ENCODE measurements at places on chromosomes 6 and 20. TPM values are rescaled to one million over a fixed set of nuclear protein-coding genes. Genes with fewer than 3 reads are reported as not detected.

DNA sequence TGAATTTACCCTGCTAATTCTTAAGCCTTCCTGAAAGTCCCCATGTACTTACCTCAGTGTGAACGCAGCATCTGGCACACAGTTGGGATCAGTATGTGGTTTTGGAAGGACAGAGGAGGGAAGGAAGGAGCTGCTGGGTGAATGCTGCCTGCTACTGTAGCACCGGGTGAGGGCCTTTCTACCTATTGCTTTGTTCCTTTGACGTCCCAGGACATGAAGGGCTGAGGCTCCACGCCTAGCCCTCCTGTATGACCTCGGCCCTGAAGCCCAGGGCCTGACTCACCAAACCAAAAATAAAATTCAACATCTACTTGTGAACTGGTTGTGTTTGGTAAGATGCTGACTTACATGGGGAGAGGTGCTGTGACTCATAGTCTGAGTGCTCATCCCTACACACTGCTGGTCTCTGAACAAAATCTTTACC, 51.1 kb downstream of the ARID1B start:
- peaks cover 11% of the 10 kb centered on the region for H3K4me1 ChIP-seq
- H3K4me3 ChIP-seq, result no peak overlapping the region
- H3K27me3 ChIP-seq, result no peaks in the 10 kb centered on the region
- no peaks in the 10 kb centered on the region for H3K36me3 ChIP-seq
- DNase-seq, result no peak

DNA sequence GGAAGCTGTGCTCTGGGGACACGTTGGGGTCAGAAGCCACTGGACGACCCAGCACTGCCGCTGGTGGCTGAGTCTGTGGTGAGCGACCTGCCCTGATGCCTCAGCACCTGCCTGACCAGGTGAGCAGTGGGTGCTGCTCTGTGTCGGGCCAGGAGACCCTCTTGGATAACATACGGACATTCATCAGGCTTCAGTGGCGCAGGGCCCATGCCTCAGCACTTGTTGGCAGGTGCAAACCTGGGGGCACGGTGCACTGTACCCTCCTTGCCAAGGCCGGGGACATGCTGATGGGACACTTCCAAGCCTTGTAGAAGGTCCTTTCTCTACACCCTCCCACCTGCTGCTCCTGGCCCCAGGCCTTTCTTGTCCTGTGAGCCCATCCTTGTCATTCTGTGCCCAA, 34.1 kb downstream of the MYT1 start:
- H3K4me3 ChIP-seq, result no peak overlapping the region
- H3K27ac ChIP-seq, result no peak overlapping the region
- H3K36me3 ChIP-seq, result no peaks in the 10 kb centered on the region
- H3K27me3 ChIP-seq, result no peaks in the 10 kb centered on the region

DNA sequence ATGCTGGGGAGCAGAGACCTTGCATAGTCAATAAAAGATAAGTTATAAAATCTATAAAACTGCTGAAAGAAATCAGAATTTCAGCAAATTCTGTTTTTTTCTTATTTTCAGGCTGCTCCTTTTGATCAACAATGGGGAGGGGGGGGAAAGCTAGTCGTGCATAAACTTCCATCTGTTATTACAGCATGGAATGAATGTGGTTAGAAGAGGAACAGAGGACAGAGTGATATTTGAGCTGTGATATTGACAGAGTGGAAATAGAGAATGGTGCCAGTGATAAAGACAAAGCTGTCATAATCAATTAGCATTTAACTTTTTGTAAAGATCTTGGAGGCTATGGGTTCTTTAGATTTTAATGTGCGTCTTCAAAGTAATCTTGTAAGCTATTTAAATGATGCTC, 43.4 kb upstream of the QKI start:
- DNase-seq, result no peak
- no peak overlapping the region for H3K27ac ChIP-seq
- H3K36me3 ChIP-seq, result no peaks in the 10 kb centered on the region
- H3K4me3 ChIP-seq, result no peak overlapping the region

- peak; percentile 17 for DNase-seq
- H3K27me3 ChIP-seq, result no peaks in the 10 kb centered on the region
- peaks cover 25% of the 10 kb centered on the region for H3K4me1 ChIP-seq
- peak overlapping the region; percentile 82 for H3K4me3 ChIP-seq
Measured at GRCh38 chr20:3889489-3890397, 556 bp downstream of the PANK2 start.

GRCh38 chr6:2165286-2165685, 80.1 kb downstream of the GMDS start:
- H3K27me3 ChIP-seq, result no peaks in the 10 kb centered on the region
- H3K4me1 ChIP-seq, result no peaks in the 10 kb centered on the region
- no peak overlapping the region for H3K4me3 ChIP-seq
- no peak for DNase-seq

- no peaks in the 10 kb centered on the region for H3K4me1 ChIP-seq
- no peak overlapping the region for H3K4me3 ChIP-seq
- DNase-seq, result no peak
- H3K36me3 ChIP-seq, result no peaks in the 10 kb centered on the region
- no peak overlapping the region for H3K27ac ChIP-seq
Measured at GRCh38 chr6:70843328-70843918, 113.4 kb downstream of the B3GAT2 start.

GRCh38 chr20:59376109-59376841, 75.9 kb downstream of the EDN3 start:
- no peaks in the 10 kb centered on the region for H3K4me1 ChIP-seq
- DNase-seq, result no peak
- no peak overlapping the region for H3K27ac ChIP-seq
- H3K4me3 ChIP-seq, result no peak overlapping the region
- H3K27me3 ChIP-seq, result no peaks in the 10 kb centered on the region

DNA sequence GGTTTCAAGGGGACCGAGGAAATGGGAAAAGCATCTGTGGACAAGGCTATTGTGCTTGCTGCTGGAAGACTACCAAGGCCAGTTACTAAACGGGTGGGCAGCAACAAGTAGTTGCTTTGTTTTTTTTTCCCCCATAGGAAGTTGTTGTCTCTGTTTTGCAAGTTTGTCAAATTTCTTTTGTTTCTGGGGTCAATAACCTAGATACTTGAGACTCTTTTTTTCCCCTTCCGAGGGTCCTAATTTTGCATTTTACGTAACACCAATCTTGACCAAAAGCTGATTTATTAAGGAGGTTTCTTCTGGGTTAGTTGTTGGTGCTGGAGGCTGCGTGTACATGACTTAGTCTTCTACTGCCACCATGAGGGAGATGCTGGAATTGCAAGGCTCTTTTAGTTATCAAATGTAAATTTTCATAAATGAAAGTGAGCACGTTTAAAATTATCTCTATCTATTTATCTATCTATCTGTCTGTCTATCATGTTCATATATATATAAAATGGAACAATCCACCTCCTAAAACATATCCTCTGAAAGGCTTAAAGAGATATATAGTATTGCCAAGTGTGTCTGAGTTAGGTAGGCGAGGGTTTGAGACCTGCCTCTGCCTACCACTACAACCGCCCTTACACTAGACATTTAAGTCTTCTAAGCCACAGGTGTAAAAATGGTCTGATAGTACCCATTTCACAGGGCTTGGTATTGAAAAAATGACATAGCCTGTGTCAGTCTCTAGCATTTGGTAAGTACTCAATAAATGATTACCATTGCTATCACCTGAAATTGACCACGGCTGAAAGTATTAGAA, 60.2 kb downstream of the GCLC start:
- H3K36me3 ChIP-seq, result no peaks in the 10 kb centered on the region
- H3K27ac ChIP-seq, result no peak overlapping the region
- peak; percentile 28 for DNase-seq
- no peaks in the 10 kb centered on the region for H3K27me3 ChIP-seq
- no peak overlapping the region for H3K4me3 ChIP-seq

- DNase-seq, result no peak
- no peaks in the 10 kb centered on the region for H3K27me3 ChIP-seq
- no peaks in the 10 kb centered on the region for H3K4me1 ChIP-seq
- H3K4me3 ChIP-seq, result no peak overlapping the region
- H3K36me3 ChIP-seq, result no peaks in the 10 kb centered on the region
Measured at GRCh38 chr20:62839261-62839660, 22.4 kb downstream of the TCFL5 start.

GRCh38 chr20:55582498-55582897, 422.8 kb downstream of the CBLN4 start:
- no peak for DNase-seq
- H3K36me3 ChIP-seq, result no peaks in the 10 kb centered on the region
- H3K4me1 ChIP-seq, result no peaks in the 10 kb centered on the region
- no peak overlapping the region for H3K4me3 ChIP-seq
- H3K27ac ChIP-seq, result no peak overlapping the region
- no peaks in the 10 kb centered on the region for H3K27me3 ChIP-seq

DNA sequence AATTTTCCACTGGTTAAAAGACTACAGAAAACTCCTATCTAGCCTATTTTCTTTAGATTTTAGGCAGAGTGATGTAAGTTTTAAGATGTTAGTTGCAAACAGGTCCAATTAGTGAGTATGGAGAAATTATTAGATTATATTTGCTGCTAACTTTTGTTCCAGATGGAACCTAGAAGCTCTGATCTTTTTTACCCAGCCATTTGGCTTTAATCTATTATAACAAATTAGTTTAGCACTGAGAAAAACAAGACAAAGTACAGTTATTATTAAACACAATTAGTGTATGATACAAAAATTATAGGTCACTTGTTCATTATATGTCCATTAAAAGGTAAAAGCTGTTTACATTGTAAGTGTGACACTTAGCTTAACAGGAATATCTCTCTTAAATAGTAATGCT, 2.5 kb downstream of the FAM162B start:
- DNase-seq, result no peak
- no peak overlapping the region for H3K27ac ChIP-seq
- H3K27me3 ChIP-seq, result no peaks in the 10 kb centered on the region
- no peaks in the 10 kb centered on the region for H3K36me3 ChIP-seq

DNA sequence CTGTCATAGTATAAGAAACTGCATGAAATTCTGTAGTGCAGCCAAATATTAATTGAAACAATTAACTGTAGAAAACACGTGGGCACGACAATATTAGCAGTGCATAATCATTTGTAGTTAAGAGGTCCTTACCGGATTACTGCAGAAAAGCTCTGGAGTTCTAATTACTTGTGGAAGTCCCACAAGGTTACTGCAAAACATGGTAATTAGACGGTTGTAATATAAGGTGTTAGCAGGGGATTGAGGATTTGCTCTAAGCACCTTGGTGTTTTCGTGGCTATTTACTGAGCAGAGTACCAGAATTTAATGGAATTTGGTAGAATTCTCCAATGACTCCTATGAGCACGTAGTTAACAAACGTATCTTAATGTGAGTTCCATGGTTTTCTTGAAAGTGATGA, 473.6 kb upstream of the AGPAT4 start:
- H3K27ac ChIP-seq, result no peak overlapping the region
- no peaks in the 10 kb centered on the region for H3K36me3 ChIP-seq
- no peaks in the 10 kb centered on the region for H3K4me1 ChIP-seq
- H3K4me3 ChIP-seq, result no peak overlapping the region
- no peaks in the 10 kb centered on the region for H3K27me3 ChIP-seq

DNA sequence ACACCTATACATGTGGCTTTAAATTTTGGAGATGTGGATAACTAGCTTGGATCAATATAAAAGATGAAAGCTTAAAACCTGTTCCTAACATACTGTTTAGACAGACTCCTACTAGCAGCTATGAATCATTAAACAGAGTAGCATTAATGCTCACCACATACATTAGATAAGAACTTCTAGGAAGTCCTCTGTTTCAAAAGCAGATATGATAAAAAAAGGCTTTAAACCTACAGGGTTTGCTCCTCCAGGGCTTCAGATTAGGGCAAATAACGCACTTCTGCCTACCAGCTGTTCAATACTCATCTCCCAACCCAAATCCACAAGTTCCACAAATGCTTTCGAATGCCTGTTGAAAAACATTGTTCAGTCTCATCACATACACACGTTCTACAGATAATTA, 1.5 kb downstream of the REPS1 start:
- peaks cover 53% of the 10 kb centered on the region for H3K4me1 ChIP-seq
- H3K27me3 ChIP-seq, result no peaks in the 10 kb centered on the region
- no peaks in the 10 kb centered on the region for H3K36me3 ChIP-seq

CGA gene
- not detected for total RNA-seq

FILIP1 gene
- 0.08 TPM for total RNA-seq

RPS18 gene
- 4,896 TPM for total RNA-seq

KCNS1 gene
- total RNA-seq, result not detected

ACSS2 gene
- total RNA-seq, result 59.3 TPM

PBOV1 gene
- total RNA-seq, result not detected

Measured in naive thymus-derived CD4-positive, alpha-beta T cell (primary cell).